ENCODE measurements at places on chromosomes 3 and 15.

DNA sequence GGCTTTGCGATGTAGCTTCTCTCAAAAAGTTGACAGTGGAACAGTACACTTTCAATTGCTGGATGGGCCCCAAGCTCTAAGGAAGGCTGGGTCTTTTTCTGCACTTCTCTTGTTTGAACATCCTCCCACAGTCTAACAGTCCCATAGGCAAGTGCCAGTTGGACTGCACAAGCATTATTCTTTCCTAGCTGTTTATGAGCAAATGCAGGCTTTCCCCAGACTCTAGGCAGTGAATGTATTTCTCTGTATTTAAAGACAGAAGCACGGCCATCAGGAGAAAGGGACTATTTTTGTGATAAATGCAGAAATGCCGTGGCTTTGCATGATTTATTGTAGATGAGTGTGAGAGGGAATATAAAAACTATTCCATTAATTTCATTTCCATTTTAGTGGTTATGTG, 539.3 kb upstream of the LMCD1 start:
- no peak for DNase-seq

GRCh38 chr3:120683671-120684301, 1.7 kb upstream of the HGD start:
- DNase-seq, result no peak

DNA sequence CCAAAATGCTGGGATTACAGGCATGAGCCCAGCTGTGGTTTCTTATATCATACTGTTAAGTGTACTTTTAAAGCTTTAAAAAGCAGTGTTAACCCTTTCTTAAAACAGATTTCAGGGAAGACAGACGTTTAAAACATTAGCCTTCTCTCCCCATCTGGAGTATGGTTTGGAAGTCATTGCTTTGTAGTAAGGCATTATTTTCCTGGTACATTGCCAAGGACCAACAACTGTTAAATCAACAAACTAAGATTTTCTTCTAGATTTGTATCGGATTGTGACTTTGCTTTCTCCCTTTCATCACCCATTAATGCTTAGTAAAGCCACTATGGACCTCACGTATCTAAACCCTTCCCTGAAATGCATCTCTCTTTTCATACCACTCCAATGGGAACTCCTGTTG, 50.5 kb downstream of the UBE2E1 start:
- no peak for DNase-seq

DNA sequence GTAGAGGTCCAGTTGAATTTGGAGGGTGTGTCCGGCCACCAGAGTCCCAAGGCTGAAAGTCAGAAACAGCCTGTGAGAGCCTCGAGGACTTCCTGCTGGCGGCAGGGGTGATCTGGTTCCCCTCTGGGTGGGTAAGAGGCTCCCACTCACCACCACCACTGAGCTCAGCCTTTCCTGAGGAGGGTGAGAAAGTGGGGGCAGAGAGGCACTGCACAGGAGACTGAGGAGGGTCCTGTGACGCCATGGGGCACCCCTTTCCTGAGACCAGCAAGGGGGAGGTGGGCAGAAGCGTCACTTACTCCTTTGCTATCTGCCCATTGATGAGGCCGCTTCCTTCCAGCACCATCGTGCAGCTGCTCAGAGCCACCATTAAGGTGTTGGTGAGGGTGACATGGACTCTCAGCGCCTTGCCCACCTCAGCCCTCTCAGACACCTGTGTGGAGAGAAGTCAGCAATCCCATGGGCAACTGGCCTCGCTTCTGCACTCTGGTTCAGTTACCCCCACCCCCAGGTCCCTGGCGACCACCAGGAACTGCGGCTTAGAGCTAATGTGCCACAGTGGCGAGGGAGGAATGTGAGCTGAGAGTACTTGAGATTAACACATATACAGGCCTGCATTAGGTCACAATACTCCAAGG, 10.0 kb upstream of the TGM5 start:
- no peak for DNase-seq

- DNase-seq, result no peak
Measured at GRCh38 chr15:29054171-29055045, 168.6 kb downstream of the APBA2 start.

GRCh38 chr3:169232863-169233262, 430.6 kb downstream of the MECOM start:
- DNase-seq, result no peak

GRCh38 chr3:181534781-181535221, 176.9 kb upstream of the SOX2 start:
- no peak for DNase-seq

DNA sequence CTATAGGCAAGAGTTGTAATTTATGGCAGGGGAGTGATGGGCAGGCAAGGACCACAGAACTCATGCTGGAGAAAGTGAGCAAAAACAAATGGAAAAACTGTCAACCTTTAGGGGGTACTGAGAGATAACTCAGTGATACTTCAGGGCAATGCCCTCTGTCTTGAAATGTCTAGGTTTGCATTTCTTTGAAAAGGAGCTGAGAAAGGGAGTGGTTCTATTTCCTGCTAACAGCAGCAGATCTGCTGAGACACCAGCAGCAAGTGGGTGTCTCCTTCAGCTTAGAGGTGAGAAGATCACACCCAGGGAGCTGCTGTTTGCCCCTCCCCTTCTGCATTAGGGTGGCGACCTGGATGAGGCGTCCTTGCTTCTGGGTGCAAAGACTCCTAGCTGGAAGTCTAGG, 42.3 kb upstream of the XIRP1 start:
- DNase-seq, result peak; percentile 57

DNA sequence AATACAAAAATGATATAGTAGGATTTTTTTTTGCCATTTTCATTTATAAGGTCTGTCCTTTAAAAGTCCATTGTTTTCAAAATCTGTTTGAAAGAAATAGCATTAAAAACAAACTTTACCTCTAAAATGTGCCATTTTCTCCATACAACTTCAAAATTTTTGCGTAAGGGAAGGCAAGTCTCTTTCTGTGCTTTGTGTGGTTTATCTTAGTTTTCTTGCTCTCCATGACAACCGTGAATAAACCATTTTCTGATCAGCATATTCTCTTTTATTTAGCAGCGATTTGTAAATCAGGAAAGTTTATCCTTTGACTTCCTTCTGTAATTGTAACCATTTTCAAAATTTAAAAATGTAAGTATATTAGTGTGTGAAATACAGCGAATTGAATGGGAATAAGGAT, 147.9 kb upstream of the CGNL1 start:
- no peak for DNase-seq

- DNase-seq, result no peak
Measured at GRCh38 chr15:38168467-38169070, 84.1 kb upstream of the SPRED1 start.

GRCh38 chr3:146894406-146894805, 289.3 kb upstream of the PLSCR5 start:
- DNase-seq, result no peak

- no peak for DNase-seq
Measured at GRCh38 chr3:147989344-147989743, 580.2 kb downstream of the ZIC1 start.

DNA sequence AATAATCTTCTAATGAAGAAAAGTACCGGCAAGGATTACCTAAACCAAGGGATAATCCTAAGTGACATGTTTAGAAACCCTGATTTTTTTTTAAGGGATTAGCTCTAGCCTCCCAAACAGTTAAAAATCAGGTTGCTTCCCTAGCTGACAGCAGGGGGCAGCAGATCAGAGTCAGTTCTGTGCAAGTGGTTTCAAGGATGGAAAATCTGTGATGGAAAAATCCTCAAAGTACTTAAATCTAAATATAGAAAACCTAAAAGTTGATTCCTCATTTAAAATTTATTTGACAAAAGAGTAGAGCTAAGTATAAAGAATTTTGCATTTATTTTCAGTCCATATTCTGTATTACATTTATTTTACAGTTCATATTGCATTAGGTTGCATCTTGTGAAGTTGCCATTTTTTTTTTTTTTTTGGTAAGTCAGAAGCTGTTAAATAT, 107.6 kb downstream of the PEX5L start:
- DNase-seq, result no peak

GRCh38 chr15:49273734-49274318, 103.8 kb downstream of the GALK2 start:
- no peak for DNase-seq

- no peak for DNase-seq
Measured at GRCh38 chr3:42130329-42131070, 39.3 kb downstream of the TRAK1 start.

Measured in esophagus muscularis mucosa (tissue), 4 donors.